Small intestine (tissue), 16 donors: ENCODE measurements at places on chromosomes 5 and 9.

DNA sequence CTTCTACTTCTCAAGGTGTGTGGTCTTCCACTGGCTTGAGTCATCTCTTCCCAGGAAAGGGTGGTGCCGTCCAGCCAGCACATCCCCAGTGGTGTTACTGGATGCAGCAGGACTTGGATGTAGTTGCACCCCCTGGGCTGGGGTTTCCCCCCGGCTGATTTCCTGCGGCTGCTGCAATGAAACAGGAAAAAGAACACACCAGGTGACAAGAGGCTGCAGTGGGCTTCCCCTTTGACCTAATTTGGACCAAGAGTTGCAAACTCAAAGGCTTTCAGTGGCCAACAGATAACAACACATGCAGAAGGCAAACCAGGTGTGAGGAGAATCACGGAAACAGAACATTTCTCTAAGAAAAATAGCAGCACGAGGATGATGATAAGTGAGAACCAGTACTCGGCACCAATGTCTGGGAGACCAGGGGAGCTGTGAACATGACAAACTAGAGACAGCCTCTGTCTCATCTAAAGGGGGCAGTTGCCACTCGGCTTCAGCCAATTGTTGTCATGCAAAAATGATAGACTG is 83.7 kb downstream of the PDE6A start:
- DNase-seq, result no peak

- no peak for DNase-seq
Measured at GRCh38 chr5:134873494-134873893, 677 bp upstream of the TXNDC15 start.

DNA sequence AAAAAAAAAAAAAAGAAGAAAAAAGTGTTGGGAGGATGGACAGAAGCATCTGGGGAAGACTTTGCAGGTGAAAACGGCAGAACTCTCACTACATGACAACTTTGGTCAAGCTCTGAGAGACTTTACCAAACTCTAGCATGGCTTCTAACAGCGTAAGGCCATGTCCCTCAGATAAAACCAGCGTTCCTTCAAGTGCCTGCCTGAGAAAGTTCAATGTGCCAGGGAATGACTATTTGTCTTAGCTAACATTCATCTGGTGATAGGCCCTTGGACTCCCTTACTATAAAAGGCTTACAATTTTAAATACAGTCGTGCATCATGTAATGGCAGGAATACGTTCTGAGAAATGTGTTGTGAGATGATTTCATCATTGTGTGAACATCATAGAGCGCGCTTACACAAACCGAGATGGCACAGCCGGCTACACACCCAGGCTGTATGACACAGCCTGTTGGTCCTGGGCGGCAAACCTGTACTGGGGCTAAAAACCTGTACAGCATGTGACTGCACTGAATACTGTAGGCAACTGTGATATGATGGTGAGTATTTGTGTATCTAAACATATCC is 14.9 kb upstream of the ZFP62 start:
- no peak for DNase-seq

- DNase-seq, result no peak
Measured at GRCh38 chr9:122053064-122053463, 40.0 kb downstream of the TTLL11 start.

GRCh38 chr5:68329554-68330255 is 114.1 kb downstream of the PIK3R1 start:
- DNase-seq, result no peak

GRCh38 chr5:90845723-90846554 is 287.3 kb downstream of the ADGRV1 start:
- DNase-seq, result no peak

GRCh38 chr9:106639873-106640568 is 222.9 kb upstream of the ZNF462 start:
- DNase-seq, result no peak

DNA sequence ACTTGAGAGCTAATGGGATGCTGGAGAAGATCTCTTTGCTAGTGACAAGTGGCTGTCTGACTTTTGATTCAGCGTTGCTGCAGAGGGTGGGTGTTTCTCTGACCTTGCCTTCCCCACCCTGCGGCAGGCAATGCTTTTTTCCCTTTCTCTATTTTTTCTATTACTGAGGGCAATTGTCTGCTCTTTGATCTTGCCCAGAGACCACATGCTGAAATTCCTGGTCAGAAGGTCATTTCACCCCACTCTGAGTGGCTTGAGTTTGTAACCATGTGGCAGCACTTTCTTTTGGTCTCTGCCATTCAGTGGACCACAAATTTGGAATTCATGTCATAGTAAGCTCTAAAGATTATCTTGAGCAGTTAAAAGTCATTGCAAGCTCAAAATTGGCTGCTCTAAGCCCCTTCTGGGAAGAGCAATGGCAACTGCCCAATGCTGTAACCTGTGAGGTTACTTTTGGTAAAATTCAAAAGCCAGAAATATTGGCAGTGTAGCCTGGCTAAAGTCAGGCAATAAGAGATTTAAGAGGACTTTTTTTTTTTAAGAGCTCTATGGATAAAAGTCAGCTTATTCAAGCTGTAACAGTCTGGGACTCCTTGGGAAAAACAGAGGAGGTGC is 30.4 kb upstream of the MTMR12 start:
- DNase-seq, result no peak

DNA sequence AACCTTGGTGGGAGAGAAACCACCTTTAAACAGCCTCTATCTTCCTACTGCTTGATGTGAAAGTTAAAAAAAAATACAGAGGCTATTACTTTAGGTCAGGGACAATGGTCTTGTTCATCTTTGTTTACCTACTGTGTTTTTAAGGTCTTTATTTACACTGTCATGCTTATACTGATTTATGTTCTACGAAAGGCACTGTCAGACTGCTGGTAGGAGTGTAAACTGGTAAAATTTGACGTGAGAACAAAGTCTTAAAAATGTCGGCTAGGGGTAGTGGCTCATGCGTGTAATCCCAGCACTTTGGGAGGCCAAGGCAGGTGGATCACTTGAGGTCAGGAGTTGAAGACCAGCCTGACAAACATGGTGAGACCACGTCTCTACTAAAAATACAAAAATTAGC is 42.1 kb upstream of the ELOVL7 start:
- no peak for DNase-seq

- DNase-seq, result no peak
Measured at GRCh38 chr9:120846251-120846889, 3.6 kb upstream of the PSMD5 start.

- DNase-seq, result no peak
Measured at GRCh38 chr5:58922461-58923171, 339.7 kb downstream of the RAB3C start.

DNA sequence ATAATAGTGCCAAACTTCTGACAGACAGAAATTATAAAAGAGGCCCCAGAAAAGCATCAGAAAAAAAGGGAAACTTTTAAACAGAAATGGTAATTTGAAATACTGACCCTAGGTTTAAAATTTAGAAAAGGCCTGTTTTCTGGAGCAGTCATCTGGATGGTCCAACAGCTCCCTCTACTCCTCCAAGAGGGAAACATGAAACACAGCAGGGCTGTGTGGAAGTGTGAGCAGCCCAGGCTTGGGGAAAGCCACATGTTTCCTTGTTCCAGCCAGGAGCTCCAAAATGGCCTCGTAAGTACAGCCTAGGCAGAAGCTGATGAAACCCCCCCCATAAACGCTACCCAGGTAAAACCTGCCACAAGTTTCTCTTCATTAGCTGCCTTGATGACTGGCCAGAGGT is 499.3 kb upstream of the ADAMTS16 start:
- no peak for DNase-seq

- no peak for DNase-seq
Measured at GRCh38 chr5:75381456-75381855, 44.4 kb downstream of the HMGCR start.

DNA sequence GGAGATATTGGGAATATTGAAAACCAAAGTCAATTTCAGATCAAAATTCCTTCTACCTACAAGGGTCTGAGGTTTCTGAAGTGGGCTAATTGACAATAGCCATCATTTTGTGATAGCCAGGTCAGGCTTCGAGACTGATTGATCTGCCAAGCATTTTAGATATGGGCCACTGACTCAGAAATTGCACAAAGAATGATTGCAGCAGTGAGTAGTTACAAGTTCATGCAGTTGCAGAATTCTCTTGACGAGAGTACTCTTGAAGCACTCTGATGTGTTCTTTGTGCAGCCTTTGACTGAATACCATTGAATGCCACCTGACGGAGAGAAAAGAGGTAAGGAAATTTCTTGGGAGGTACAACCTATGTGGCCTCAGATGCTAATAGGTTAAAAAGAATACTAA is 8.3 kb downstream of the C9orf57 start:
- no peak for DNase-seq

DNA sequence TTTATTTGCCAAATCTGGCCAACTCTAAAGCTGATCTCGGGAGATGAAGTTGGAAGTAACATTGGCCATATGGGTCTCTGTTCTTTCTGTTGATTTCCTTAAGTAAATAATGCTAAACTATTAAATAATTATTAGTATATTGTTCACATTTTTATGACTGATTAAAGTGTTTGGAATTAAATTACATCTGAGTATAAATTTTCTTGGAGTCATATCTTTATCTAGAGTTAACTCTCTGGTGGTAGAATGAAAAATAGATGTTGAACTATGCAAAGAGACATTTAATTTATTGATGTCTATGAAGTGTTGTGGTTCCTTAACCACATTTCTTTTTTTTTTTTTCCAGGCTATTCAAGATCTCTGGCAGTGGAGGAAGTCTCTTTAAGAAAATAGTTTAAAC is 9.3 kb upstream of the FGF18 start:
- DNase-seq, result no peak
